ENCODE measurements at places on chromosomes 2 and 18. TPM values are rescaled to one million over a fixed set of nuclear protein-coding genes. Genes with fewer than 3 reads are reported as not detected.
A peak's percentile ranks its signal among the peaks of the same experiment; 100 is the strongest.

GRCh38 chr2:19287324-19287723 lies 71.1 kb downstream of the OSR1 start:
- DNase-seq = no peak

GRCh38 chr2:237626813-237627440 lies 460 bp upstream of the LRRFIP1 start:
- DNase-seq = no peak

DNA sequence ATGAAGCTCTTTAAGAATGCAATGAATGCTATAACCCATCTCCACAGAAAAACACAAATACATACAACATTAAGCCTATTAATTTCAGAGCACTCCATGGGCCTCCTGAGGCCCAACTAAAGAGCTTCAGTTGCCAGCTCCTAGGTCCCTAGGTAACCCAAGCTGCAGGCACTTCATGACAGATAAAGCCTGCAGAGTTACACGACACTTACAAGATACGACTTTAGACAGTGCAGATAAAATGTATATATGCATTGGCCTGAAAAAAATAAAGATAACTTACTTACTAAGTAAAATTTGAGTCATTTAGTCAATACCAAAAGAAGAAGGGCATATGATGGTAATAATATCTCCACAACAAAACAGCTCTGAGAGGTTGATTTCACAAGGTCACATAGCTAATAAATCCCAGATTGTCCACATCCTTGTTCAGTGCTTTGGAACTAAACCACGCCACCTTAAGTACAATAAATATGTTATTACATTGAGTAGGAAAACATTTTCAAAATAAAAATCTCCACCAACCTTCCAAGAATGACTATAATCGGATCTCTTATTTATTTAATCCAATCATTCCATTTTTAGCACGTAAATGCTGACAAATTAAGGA lies 3.4 kb downstream of the MAP4K3 start:
- no peak for DNase-seq

DNA sequence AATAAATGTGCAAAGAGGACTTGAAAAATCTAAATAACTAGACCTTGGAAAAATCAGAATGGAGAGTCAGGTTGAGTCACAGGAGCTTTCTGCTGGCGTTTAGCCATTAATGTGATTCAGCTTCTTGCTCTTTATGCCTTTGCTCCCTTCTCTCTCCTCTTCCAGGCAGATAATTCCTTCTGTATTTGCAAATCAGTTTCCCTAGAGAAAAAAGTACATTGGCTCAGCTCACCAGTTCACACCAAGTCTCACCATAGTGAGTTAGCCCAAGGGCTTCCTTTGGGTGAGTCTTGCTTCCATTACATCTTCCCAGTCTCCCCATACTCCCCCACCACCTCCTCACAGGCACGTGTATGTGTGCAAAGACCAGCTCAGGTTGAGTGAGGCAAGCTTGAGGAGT lies 73.6 kb downstream of the CYBRD1 start:
- DNase-seq = no peak

DNA sequence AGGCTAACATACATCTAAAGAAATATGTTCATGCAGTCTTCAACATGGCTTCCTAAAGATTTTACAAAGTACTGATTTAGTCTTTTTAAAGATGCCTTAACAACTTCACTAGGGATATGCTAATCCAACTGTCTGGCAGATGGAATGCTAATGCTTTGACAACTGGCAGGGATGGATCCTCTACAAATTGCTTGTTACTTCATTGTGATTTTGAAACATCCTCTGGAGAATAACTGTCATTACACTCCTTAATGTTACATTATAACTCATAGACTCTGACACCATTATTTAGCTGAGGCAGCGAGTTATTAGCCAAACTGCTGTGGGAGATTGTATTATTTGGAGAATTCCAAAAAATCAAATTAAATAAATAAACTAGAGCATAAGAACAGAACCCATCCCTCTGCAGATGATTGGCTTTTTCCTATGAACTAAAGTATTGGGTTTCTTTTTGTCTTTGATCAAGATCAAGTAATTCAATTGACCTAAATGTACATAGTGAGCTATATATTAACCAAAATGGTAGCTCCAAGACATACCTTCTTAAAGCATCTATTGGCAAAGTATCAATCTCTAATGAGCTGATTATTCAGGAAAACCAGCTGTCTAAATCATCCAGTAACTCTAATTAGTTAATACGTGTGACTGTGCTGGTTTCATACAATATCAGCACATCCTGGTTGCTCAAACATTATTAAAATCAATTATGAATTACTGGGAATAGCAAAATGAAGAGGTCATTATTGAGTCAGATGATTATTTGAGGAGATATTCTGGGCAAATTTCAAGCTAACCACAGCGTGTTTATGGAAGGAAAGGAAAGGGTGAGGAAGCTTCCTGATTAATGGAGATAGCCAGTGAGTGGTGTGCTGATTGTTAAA lies 321.3 kb upstream of the TFPI start:
- no peak for DNase-seq

GRCh38 chr2:43407935-43408334 lies 181.5 kb upstream of the ZFP36L2 start:
- DNase-seq = no peak

The ADGRF3 gene
- not detected for total RNA-seq

The CGREF1 gene
- 0.80 TPM for total RNA-seq

The MARCO gene
- 7.0 TPM for total RNA-seq

DNA sequence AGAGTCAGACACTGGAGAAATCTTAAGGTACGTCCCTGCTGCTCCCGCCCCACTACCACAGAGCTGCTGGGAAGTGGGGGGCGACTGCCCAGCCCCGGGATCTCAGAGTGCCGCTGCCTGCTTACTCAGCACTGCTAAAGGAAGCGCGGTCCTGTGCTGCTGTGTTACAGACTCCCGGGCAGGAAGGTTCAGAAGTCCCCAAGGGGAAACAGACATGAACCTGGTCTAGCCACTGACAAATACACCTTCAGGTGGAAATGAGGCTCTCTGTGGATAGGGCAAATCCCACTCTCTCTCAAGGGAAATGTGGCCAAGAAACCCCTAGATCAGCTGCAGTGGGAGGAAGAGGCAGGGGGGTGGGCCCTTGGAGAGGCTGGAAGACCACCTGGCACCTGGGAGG lies 13.7 kb downstream of the MTERF4 start:
- no peak for DNase-seq

- no peak for DNase-seq
Measured at GRCh38 chr2:44579115-44579836, 217.5 kb downstream of the CAMKMT start.

GRCh38 chr2:195594248-195594647 lies 62.8 kb upstream of the SLC39A10 start:
- DNase-seq = no peak

The REG3A gene
- total RNA-seq = not detected

The CYTIP gene
- total RNA-seq = 0.82 TPM

DNA sequence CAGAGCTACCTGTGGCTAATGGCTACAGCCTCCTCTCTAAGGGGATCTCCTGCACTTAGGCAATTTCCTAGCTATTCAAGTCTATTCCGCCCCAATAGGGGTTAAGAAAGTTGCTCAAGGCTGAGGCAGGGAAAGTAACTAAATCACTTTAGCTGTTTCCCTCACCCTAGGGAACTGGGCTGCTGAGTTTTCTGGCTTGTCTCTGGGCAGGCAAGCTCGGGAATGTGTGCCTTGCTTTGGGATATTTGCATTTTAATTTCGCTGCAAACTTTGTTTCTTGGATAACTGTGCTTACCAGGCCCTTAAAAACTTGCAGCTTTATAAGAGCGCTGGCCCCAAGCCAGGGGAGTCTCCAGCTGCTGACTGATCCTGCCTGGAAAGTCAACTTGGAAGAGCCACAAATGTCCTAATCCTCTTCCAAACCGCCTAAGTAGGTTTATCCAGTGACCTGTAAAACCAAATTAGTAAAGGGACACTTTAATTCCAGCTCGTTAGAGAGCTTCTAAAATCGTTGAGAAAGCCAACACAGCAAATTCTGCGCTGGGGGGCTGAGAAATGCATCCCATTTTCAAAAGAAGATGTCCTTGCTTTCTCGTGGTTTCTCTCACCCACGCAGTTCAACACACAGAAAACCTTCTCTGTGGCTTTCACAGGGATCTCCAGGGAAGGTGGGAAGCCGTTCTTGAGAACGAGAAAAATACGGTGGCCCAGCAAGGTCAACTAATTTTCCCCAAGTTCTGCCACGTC lies 59.5 kb upstream of the SP3 start:
- peak; percentile 91 for DNase-seq

GRCh38 chr2:127942002-127942401 lies 56.2 kb upstream of the AMMECR1L start:
- no peak for DNase-seq

DNA sequence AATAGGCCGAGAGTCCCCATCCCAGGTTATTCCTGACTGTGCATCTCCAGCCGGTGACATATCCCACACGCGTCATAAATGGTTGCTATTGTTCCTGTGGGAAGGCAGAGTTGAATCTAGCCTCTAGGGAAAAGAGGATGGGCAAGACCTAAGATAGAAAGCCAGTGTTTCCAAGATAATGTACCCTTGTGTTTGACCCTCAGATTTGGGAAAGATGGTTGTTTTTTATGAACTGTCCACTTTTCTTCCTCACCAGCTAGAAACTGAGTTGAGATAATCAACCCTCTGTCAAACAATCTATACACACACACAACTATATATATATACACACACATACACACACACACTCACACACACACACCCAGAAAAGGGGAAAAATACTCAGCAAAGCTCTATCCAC lies 131.0 kb downstream of the PRKCE start:
- DNase-seq = no peak

DNA sequence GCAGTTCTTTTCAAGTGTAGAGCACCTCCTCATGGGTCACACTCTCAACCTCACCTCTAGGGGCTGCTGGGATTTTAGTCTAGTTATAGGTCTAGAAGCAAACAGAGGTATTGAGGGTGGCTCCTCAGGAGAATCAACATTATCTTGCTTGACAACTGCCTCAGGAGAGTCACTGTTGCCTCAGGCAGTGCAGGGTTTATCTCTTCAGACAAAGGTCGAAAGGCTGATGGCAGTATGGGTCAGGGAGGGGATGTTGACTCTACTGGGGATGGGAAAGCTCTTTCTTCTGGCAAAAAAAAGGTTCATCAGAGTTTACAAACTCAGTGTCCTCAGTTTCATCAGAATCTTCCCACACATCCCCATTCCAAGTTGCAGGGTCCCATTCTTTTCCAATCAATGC lies 24.0 kb downstream of the DTNA start:
- DNase-seq = no peak

The TFPI gene
- 19.0 TPM for total RNA-seq

GRCh38 chr18:71743634-71744033 lies 800.5 kb downstream of the CBLN2 start:
- no peak for DNase-seq

DNA sequence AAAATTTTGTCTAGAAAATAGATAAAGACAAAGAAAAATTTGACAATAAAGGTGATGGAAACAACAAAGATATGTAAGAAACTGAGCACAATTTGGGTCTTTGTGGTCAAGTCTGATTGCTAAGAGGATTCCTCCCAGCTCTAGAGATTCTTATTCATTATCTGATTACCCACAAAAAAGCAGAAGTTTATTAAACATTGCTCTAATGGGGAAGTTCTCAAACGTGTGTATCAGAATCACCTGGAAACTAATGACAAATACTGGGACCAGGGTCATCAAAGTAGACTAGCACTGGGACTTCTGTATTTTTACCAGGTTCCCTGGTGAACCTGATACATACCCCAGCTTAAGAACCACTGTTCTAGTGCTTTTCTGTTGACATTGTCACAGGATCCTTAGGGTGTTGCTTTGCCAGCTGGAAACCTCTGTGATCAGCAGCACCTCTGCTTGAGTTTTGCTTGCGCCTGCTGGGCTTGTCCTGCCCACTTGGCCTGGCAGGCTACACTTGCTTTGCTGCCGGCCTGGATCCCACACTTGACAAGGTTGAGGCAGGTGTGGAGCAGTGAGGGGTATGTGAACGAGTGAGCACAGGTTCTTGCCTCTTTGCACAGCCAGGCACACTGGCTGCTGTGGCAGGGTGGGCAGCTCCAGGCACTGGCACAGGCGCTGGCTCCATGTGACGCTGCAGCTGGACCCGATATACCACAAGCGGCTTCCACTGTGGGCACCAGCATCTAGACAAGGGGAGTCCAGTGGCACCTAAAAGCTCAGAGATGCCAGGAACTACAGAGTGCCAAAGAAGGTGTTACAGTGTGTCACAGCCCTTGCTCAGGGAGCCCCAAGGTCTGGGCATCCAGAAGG lies 6.2 kb upstream of the GORASP2 start:
- DNase-seq = no peak

DNA sequence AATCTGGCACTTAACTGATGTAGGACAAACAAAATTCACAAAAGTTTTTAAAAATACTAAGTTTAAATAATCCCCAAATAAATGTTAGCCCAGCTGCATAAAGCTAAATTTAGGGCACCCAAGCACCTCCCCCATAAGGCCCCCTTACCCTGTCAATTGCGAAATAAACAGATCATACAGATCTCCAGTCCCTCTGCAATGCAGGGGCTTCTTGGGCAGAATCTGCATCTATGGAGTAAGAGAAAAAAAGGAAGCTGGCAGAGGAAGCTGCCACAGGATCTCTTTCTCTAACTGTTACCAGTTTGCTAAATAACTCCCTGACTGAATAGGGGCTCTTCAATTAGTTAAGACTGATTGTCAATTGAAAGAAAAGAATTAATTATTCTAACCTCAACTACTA lies 117.7 kb downstream of the MEMO1 start:
- no peak for DNase-seq

- DNase-seq = peak; percentile 92
Measured at GRCh38 chr2:130372055-130372832, 16.4 kb downstream of the PTPN18 start.

The CFAP65 gene
- total RNA-seq = not detected

The SRD5A2 gene
- not detected for total RNA-seq

GRCh38 chr2:132449868-132450267 lies 33.3 kb downstream of the GPR39 start:
- no peak for DNase-seq

GRCh38 chr2:218393750-218394290 lies 5.8 kb upstream of the CTDSP1 start:
- DNase-seq = no peak

DNA sequence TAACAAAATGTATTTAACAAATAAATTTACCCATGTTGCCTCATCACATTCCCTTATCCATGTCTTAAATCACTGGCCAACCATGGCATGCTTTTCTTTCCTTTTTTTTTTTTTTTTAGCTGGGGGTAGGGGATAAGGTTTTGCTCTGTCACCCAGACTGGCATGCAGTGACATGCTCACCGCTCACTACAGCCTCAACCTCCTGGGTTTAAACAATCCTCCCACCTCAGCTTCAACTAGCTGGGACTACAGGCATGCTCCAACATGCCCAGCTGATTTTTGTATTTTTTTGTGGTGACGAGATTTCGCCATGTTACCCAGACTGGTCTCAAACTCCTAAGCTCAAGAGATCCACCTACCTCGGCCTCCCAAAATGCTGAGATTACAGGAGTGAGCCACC lies 266.4 kb downstream of the THSD7B start:
- DNase-seq = no peak

- DNase-seq = no peak
Measured at GRCh38 chr2:184481865-184482264, 116.5 kb upstream of the ZNF804A start.

The TM4SF20 gene
- total RNA-seq = not detected

- no peak for DNase-seq
Measured at GRCh38 chr2:217911283-217912097, 91.3 kb downstream of the TNS1 start.

The ALPG gene
- not detected for total RNA-seq

Data from left ventricle myocardium inferior (tissue), 1 donor.